Cortex of kidney (tissue), 1 donor: ENCODE measurements at places on chromosomes 7 and 10.

DNA sequence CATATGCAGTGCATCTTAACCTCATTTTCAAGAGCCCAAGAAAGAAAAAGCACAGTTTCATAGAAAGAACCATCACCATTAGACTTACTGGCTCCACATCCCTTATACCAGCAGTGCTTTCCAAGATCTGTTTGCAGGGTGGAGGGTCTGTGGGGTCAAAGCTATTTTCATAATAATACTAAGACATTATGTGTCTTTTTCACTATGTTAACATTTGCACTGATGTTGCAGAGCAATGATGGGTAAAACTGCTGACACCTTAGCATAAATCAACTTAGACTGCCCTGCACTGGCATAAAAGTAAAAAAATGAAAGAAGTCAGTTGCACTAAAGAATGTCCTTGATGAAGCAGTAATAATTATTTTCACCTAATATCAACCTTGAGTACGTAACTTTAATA lies 166.2 kb downstream of the SKAP2 start:
- no peak for DNase-seq

GRCh38 chr10:80382989-80383388 lies 25.4 kb upstream of the PRXL2A start:
- no peak for DNase-seq

GRCh38 chr10:70266701-70267100 lies 17.1 kb downstream of the NPFFR1 start:
- no peak for DNase-seq

GRCh38 chr10:72086466-72087391 lies 1.6 kb downstream of the SPOCK2 start:
- no peak for DNase-seq

- DNase-seq, result no peak
Measured at GRCh38 chr7:123126171-123126570, 73.6 kb downstream of the SLC13A1 start.

DNA sequence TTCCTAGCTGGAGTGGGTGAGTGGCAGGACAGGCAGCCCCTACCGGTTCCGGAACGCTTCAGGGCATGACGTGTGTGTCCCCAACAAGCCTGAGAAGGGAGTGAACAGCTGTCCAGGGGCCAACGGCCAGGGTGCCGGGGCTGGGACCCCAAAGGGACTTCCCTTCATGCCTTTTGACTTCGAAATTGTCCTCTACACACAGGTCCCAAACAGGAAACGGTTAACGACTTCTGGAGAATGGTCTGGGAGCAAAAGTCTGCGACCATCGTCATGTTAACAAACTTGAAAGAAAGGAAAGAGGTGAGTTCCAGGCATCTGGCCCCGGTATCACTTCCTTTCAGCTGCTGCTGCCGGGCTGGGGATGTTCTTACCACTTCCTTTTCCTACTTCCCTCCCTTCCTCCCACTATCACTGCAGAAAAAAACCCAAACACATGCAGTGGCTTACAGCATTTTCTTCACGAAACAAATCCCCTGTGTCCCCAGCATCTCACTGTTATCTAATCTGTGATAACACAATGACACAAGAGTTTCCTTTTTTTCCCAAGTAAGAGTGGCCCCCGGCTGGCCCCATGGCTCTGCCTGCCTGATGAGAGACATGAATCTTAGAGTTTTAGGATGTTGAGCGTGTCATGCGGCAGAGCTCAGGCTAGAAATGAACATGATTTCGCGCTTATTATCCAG lies 63.2 kb downstream of the MKI67 start:
- no peak for DNase-seq

- no peak for DNase-seq
Measured at GRCh38 chr10:45673074-45673648, 589 bp upstream of the ZFAND4 start.
